ENCODE measurements at places on chromosomes 7 and 10.

DNA sequence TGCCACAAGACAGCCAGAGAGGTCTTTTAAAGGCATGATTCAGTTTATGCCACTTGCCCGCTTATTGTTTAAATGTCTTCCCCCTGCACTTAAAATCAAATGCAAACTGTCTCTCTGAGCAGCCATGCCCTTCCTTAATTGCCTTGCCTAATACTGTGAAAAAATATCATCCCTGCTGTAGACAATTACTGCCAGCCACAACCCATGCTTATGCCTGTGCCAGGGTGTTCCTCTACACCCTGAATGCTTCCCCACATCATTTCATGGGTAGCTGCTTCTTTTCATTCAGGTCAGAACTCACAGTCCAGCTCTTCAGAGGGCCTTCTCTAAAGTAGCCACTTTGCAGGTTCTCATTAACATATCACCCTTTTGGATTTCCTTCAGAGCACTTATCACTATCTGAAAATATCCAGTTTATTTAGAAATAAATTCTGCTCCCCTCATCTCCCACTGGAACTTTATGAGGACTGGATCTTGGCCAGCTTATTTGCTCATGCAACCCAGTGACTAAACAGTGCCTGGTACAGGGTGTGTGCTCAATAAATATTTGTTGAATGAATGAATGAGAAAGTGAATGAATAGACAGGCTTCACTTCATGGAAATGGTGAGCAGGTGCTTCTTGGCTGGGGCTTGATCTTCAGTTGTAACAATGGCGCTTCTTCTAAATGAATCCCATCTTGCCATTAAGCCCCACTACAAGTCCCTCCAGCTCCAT, 162.4 kb upstream of the MDFIC start:
- DNase-seq = no peak

DNA sequence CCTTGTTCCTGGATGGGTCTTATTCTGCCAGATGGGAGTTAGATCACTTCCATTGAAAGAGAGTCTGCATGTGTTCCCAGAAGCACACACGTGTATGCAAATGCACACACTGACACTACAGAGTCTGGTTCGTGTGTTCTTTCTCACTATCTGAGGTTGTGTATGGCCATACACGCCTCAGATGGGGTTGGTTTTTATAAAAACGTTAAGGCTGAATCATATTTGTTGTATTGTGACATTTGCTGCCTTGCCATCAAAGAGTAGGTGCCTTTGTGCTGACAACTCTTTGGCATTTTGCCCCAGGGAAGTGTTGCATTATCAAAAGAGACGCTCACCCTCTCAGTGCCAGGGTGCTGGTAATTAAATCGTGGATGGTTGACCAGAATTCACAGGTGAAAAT, 37.7 kb upstream of the HDAC9 start:
- DNase-seq = no peak

- peak; percentile 52 for DNase-seq
These were observed 4.5 kb downstream of the SAP25 start for GRCh38 chr7:100568896-100569844.

DNA sequence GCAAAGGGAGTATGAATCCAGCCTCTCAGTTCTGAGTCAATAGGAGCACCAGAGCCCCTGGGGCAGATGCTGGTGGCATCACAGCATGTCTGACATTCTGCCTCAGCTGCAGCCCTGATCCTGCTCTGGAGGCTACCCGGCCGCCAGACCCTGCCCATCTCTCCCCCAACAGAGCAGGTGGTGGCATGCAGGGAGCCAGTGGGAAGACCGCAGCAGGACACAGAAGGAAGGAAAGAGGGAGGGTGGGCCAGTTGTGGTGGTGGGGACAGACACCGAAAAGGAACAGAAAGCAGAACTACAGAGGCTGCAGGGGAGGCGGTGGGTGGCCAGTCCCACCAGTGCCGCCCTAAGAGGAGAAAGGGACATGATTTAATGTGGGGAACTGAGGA, 35.3 kb downstream of the BLNK start:
- DNase-seq = no peak

- DNase-seq = no peak
These were observed 1.3 kb downstream of the C10orf95 start for GRCh38 chr10:102450124-102450373.

GRCh38 chr7:34869057-34869456, 168.2 kb downstream of the DPY19L1 start:
- DNase-seq = no peak

DNA sequence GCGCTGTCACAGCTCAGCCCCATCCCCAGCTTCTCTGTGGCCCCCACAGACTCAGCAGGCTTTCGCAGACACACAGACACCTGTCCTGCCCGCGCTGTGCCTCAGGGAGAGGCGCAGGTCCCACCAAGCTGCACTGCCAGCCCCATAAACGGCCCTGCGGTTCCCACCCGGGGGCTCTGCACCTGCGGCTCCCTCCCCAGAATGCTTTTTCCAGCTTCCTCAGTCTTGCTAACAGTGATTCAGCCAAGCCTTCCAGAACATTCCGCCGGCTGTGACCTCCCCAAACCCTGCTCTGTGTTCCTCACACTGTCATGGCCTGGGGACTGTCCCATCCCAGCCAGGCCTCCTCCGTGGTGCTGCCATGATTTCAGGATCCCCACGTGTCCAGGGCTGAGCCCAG, 27.8 kb upstream of the TNRC18 start:
- no peak for DNase-seq

- DNase-seq = no peak
These were observed 60.4 kb upstream of the FAM20C start for GRCh38 chr7:131781-132482.

- DNase-seq = no peak
These were observed 257.9 kb downstream of the GRID1 start for GRCh38 chr10:86108696-86109095.

GRCh38 chr7:94420328-94420727, 25.6 kb downstream of the COL1A2 start:
- no peak for DNase-seq

GRCh38 chr10:21171197-21171935, 274.3 kb upstream of the NEBL start:
- no peak for DNase-seq

GRCh38 chr10:6699336-6699735, 119.3 kb upstream of the PRKCQ start:
- no peak for DNase-seq

- DNase-seq = no peak
These were observed 83.6 kb upstream of the TMEM106B start for GRCh38 chr7:12127455-12127854.

DNA sequence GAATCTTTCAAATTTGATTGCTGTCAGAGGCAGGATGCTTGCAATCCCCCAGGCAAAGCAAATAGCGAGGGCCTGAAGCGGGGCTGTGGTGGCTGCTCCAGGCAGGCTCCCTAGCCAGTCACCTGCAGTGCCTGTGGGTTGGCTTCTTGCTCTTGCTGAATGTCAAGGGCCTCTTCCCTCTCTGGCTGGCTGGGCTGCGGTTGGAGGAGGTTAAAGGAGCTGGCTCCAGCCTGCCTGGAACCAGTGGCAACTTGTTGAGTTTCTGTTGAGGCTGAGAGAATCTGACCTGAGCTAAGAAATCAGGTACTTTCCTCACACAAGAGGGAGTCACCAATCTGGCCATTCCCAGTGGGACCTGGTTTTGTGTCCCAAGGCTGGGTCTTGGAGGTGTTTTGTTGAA, 134.7 kb downstream of the TMEM178B start:
- no peak for DNase-seq

- no peak for DNase-seq
These were observed 55.9 kb upstream of the PCGF5 start for GRCh38 chr10:91164520-91165065.

GRCh38 chr7:122561326-122561725, 137.6 kb downstream of the RNF133 start:
- no peak for DNase-seq

DNA sequence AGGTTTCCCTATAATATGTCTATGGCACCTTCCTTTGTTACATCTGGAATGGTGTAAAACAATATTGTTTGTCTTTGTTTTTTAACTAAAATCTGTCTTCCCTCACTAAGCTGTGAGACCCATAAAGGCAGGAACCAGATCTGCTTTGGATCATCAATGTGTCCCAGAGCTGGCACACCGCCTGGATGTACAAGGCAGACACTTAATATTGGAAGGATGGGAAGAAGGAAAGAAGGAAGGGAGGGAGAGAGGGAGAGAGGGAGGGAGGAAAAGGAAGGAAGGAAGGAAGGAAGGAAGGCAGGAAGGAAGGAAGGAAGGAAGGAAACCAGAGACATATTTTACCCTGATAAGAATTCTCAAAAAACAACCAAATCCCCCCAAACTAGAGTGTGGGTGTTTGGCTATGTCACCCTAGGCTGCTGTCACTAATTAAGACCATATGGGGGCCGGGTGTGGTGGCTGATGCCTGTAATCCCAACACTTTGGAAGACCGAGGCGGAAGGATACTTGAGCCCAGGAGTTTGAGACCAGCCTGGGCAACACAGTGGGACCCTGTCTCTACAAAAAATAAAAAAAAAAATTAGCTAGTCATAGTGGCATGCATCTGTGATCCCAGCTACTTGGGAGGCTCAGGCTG, 59.6 kb downstream of the SH3PXD2A start:
- no peak for DNase-seq

- no peak for DNase-seq
These were observed 21.3 kb upstream of the EVX1 start for GRCh38 chr7:27221201-27221797.

- no peak for DNase-seq
These were observed 52.3 kb downstream of the HECW1 start for GRCh38 chr7:43164757-43165156.

DNA sequence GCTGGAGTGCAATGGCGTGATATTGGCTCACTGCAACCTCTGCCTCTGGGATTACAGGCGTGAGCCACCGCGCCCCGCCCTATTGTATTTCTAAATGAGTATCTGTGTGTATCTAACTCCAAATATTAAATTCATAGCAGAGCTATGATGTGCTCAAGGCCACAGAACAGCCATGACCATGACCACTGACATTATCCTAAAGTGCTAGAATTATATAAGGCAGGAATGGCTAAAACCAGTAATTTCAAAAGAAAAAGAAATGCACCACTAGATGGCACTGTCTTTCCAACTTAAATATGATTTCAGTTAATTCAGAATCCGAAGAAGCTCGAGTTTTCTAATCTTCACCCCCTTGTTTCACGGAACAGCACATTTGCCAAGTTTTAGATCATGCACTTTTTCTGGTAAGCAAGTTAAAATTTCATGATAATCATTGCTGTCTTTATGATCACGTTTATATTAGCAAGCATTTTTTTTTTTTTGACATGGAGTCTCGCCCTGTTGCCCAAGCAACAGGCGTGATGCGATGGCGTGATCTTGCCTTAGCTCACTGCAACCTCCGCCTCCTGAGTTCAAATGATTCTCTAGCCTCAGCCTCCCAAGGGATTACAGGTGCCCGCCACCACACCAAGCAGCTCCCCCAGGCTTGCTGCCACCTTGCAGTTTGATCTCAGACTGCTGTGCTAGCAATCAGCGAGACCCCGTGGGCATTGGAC, 65.3 kb downstream of the OR13A1 start:
- DNase-seq = no peak

GRCh38 chr7:14851610-14852009, 50.9 kb downstream of the DGKB start:
- no peak for DNase-seq

DNA sequence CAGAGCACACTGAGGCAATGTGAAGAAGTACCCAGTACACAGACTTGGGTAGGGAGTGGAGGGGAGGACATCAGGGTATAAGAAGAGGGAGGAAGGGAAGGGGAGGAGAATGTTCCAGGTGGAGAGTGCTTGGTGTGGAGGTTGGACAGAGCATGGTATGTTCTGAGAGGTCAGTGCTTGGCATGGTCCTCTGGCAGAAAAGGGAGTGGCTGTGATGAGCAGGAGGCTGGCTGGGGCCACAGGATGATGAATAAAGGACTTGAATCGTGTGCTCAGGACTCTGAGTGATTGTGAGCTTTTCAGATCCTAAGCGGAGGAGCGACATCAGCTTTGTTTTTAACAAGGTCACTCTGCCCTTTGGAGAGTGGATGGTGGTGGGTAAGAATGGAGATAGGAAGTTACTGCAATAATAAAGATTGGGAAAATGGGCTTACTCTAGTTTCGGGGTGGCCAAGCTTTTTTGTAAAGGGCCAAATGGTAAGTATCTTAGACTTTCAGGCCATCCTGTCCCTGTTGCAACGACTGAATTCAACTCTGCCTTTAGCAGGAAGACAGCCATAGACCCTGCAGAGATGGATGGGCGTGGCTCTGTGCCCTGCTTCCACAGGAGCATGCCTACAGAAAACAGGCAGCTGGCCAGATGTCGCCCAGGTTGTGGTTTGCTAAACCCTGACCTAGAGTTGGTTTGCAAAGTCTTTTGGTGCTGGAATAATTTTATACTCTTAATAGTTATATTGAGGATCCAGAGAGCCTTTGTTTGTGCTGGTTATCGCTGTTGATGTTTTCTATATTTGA, 8.4 kb downstream of the PPP2R2D start:
- no peak for DNase-seq

- DNase-seq = no peak
These were observed 2.7 kb downstream of the DLX5 start for GRCh38 chr7:97021747-97022490.

GRCh38 chr7:39453743-39454355, 112.4 kb upstream of the YAE1 start:
- DNase-seq = peak; percentile 21

- no peak for DNase-seq
These were observed 6.5 kb downstream of the BAIAP2L1 start for GRCh38 chr7:98394377-98394836.

DNA sequence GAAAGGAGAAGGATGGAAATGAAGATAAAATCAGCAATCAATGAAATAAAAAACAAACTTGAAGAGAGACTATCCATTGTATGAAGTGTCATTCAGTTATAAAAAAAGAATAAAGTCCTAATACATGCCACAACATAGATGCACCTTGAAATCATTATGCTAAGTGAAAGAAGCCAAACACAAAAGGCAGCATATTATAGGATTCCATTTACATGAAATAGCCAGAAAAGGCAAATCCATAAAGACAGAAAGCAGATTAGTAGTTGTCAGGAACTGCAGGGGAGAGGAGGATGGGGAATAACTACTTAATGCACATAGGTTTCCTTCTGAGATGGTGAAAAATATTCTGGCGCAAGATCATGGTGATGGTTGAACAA, 6.6 kb upstream of the PON1 start:
- DNase-seq = no peak

- no peak for DNase-seq
These were observed 753.2 kb downstream of the DNAJB9 start for GRCh38 chr7:109322833-109323232.

DNA sequence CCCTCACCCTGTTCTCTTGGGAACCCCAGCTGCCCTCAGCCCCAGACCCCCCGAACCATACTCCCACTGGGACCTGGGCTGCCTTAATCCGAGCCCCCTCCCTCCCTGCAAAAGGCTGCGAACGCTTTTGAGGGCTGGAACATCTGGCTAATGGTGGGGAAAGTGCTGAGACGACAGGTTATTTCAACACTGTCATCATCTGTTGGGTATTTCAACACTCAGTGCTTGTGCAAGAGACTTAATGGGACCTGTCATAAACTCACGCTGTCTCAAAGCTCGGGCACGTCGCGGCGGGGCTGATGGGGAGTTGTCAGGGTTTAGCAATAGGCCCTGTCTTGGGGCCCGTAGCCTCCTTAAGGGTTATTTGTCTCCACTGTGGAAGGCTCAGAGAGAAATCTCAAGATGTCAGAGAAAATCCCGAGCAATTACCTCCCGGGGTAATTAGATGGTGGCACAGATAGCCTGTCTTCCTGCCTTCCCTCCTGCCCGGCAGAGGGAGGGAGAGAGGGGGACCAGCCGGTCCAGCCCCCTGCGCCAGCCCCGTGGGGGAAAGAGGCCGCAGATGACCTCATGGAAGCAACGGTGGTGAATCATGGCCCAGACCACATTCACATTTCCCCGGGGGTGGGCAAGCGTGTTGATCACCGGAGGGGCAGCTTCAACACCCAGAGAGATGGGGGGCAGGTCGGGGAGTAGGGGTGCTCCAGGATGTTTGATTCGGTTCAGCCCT, 88.7 kb upstream of the MYL10 start:
- DNase-seq = no peak
